ENCODE measurements at places on chromosomes 2 and 18. TPM values are rescaled to one million over a fixed set of nuclear protein-coding genes. Genes with fewer than 3 reads are reported as not detected.

SPR gene
- 14.3 TPM for total RNA-seq

SERPINB7 gene
- 19.6 TPM for total RNA-seq

SATB2 gene
- total RNA-seq = 22.1 TPM

RAB6C gene
- total RNA-seq = not detected

NTSR2 gene
- not detected for total RNA-seq

ZSWIM2 gene
- total RNA-seq = 0.81 TPM

AQP12A gene
- not detected for total RNA-seq

PXDN gene
- 119 TPM for total RNA-seq

SERPINB11 gene
- not detected for total RNA-seq

MYL1 gene
- not detected for total RNA-seq

CCDC74A gene
- 12.0 TPM for total RNA-seq

SSB gene
- 62.9 TPM for total RNA-seq

SCG2 gene
- 0.32 TPM for total RNA-seq

SMYD1 gene
- total RNA-seq = not detected

STPG4 gene
- 0.49 TPM for total RNA-seq

NMUR1 gene
- total RNA-seq = under 0.01 TPM

RTP5 gene
- total RNA-seq = not detected

EPB41L5 gene
- 10.4 TPM for total RNA-seq

TOGARAM2 gene
- total RNA-seq = under 0.01 TPM

EIF2B4 gene
- total RNA-seq = 29.9 TPM

ERFE gene
- total RNA-seq = 2.9 TPM

BCL2L11 gene
- total RNA-seq = 9.8 TPM

KCNJ3 gene
- not detected for total RNA-seq

RNF125 gene
- total RNA-seq = 0.16 TPM

CCL20 gene
- total RNA-seq = not detected

POTEC gene
- not detected for total RNA-seq

LIMS4 gene
- total RNA-seq = not detected

TUBA4B gene
- total RNA-seq = not detected

PPIL3 gene
- 40.2 TPM for total RNA-seq

NOL4 gene
- total RNA-seq = under 0.01 TPM

ACVR2A gene
- 19.1 TPM for total RNA-seq

DNAJC5G gene
- total RNA-seq = not detected

ALPP gene
- total RNA-seq = not detected

LDLRAD4 gene
- 0.65 TPM for total RNA-seq

CPLX4 gene
- total RNA-seq = 0.24 TPM

PLEK gene
- total RNA-seq = not detected

THOC1 gene
- 36.2 TPM for total RNA-seq

RPRM gene
- total RNA-seq = not detected

MYCN gene
- total RNA-seq = not detected

MC5R gene
- not detected for total RNA-seq

EXOC6B gene
- 31.2 TPM for total RNA-seq

IL18RAP gene
- not detected for total RNA-seq

PDE11A gene
- under 0.01 TPM for total RNA-seq

SANBR gene
- total RNA-seq = 10.2 TPM

TXNDC9 gene
- total RNA-seq = 63.4 TPM

IL36B gene
- not detected for total RNA-seq

BCL11A gene
- total RNA-seq = 41.9 TPM

ELAC1 gene
- 10.1 TPM for total RNA-seq

DHRS9 gene
- not detected for total RNA-seq

CCDC68 gene
- 3.6 TPM for total RNA-seq

PHOSPHO2 gene
- total RNA-seq = 3.5 TPM

TMEM198 gene
- total RNA-seq = 2.1 TPM

GAL3ST2 gene
- total RNA-seq = not detected

IL1F10 gene
- not detected for total RNA-seq

PUM2 gene
- 54.8 TPM for total RNA-seq

ABCA12 gene
- total RNA-seq = 0.12 TPM

DES gene
- 1.9 TPM for total RNA-seq

CMPK2 gene
- total RNA-seq = 6.0 TPM
